ENCODE measurements at places on chromosomes 2 and 18.

- DNase-seq = no peak
Measured at GRCh38 chr18:66752733-66753132, 148.8 kb upstream of the CDH19 start.

GRCh38 chr18:78911751-78912283 is 67.8 kb upstream of the SALL3 start:
- no peak for DNase-seq

- DNase-seq = no peak
Measured at GRCh38 chr18:58638441-58638840, 9.6 kb upstream of the ALPK2 start.

DNA sequence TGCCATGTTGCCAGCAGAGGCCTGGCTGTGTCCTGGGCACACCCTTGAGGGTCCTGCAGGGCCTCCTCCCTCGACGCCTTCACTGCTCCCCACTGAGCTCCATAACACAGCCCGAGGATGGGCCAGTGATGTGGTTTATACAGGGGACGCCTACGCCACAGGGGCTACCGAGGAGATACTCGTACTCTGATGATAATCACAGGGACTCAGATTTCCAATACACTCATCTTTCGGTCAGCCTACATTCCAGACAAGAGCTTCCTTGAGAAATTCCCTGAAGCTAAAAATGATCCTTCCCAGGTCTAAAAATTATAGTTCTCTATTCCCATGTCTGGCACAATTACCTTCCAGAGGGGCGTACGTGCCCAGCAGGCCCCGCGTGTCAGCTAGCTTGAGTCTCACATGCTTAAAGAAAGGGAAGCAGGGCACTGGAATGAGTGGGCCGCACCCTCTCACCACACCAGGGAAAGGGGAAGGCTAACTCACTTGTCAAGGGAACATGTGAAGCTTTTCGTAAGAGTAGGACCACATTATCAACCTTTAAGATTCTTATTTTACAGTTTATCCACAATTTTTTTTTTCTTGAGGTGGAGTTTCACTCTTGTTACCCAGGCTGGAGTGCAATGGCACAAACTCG is 159.5 kb upstream of the NDUFV2 start:
- DNase-seq = no peak

DNA sequence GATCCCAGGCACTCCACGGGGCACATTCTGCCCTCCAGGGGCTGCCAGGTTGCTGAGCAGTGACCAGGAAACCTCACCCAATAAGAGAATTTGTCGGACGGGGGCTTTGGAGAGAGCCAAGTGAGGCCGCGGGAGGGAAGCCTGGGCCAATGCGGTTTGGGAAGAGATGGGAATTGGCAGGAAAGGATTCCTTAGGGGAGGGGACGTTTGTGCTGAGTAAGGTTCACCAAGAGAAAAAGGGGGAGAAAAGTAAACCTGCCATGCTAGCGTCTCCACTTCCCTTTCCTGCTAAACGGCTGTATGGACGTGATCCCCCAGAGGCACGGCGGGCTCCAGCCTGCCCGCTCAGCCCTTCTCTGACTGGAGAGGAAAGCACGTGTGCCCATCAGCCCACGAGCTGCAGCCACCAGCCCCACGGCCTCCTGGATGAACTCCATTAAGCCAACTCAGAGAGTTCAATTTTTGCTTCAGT is 194.4 kb upstream of the ID2 start:
- no peak for DNase-seq

DNA sequence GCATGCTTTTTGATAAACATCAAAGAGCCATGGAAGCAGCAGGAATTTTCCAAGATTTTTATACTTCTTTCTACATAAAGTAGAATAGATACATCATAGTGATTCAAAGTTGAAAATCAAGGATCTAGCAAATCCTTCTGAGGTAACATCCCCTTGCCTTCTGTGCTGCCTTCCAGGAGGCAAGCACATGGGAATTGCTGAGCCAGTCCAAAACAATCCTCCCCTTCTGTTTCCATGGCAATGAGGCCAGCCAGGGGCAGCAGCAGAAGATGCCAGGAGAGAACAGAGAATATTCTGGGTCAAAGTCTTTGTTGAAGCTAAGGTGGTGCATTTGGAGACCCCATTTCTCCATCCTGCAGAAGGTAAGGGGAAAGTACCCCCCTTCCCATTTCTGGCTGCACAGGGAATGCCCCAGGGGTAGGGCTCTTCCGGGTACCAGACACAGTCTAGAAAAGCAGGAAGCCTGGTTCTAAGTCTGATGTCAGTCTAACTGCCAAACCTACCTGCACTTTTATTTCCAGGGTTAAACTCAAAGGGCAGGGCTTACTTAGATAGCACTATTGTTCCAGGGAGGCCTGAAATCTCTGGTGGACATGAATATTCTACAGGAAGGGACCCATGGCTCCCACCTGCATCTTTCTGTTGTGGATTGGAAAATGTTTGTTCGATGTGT is 22.1 kb downstream of the CENPA start:
- peak; percentile 49 for DNase-seq

DNA sequence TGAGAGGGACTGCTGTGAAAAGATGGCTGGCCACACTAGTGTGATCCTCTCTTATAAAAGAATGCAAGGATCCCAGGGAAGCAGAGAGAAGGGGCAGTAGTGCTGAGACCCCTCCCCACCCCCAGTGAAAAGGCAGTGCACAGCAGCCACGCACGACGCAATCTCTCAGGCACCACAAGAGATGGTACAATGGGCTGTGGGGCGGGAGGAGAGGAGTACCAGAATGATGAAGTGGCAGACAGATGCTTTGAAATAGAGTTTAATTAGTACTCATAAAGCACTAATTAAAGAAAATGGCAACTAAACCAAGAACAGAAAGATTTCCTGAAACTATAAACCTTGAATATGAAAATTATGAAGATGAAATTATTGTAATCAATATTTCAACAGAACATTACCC is 29.0 kb downstream of the B4GALT6 start:
- no peak for DNase-seq

- no peak for DNase-seq
Measured at GRCh38 chr18:79556829-79557585, 122.6 kb upstream of the CTDP1 start.

DNA sequence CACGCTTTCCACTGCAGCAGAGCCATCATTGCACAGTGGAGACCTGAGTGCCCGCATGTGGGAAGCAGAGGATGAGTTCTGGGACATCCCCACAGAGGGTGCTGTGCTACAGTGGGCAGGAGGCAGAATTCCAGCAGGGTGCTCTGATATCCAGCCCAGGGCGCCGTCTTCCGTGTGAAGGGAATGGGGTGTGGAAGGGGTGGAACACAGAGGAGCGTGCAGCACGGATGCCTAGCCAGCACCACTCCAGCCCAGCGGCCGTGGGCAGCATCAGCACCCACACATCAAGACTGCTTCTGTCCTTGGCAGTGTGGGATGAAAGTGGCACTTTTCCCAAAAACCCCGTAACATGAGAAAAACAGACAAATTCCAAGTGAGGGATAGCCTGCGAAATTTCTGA is 134.3 kb downstream of the ZNF236 start:
- DNase-seq = no peak

DNA sequence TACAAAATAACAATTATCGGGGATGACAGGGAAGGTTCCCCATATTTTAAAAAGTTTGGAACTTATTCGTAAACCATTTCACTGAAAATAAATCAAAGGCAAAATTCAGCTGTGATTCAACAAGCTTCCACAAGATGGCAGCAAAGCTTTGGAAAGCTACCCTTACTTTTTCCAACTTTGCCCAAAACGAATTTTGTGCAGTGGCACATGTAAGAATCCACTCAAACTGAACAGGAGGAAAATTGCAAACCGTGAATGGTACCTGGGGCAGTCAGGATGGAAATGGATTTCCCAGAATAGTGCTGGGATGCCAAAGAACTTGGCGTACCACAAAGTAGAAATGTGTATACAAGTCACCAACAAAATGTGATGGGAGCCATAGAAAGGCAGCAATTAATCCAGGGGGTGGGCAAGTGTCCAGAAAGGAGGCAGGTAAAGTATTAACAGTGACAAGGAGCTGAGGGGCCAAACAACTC is 10.7 kb downstream of the RPL31 start:
- peak; percentile 55 for DNase-seq

GRCh38 chr2:54758951-54759350 is 35.5 kb downstream of the EML6 start:
- DNase-seq = no peak

DNA sequence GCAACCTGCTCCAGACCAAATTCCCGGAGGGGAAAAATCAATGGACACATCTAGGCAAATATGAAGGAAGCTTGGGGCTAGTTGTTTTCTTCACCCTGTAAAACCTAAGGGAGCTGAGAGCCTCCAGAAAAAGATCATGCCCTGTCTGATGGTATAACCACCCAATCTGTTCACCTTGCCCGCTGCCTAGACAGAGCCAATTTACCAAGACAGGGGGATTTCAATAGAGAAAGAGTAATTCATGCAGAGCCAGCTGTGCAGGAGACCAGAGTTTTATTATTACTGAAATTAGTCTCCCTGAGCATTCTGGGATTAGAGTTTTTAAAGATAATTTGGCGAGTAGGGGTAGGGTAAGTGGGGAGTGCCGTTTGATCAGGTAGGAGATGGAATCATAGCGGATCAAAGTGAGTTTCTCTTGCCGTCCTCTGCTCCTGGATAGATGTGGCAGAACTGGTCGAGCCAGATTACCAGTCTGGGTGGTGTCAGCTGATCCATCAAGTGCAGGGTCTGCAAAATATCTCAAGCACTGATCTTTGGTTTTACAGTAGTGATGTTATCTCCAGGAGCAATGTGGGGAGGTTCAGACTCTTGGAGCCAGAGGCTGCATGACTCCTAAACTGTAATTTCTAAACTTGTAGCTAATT is 35.1 kb upstream of the B4GALT6 start:
- DNase-seq = no peak

DNA sequence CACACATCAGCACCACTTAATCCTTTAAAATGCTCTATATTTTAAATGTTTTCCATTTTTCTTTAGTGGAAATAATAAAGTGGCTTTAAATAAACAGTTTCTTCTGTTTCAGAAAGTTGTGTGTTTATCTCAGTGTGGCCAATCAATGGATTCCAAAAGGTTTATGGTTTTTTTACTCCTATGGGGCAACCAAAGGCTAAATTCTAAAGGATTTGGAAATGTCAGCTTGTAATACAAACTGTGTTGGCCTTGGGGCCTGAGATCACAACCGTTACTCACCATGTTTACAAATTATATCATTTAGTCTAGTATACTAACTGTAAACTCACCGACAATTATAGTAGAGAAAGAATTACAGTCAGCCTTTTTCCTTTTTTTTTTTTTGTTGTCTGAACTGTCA is 827.2 kb downstream of the EPHA4 start:
- DNase-seq = no peak

- DNase-seq = no peak
Measured at GRCh38 chr2:128169094-128169493, 78.1 kb downstream of the UGGT1 start.

- DNase-seq = no peak
Measured at GRCh38 chr2:64461271-64462058, 7.5 kb downstream of the LGALSL start.

Data from NCI-H82 (cell line).